H54 (cell line): ENCODE measurements at places on chromosomes 1 and 21.

DNA sequence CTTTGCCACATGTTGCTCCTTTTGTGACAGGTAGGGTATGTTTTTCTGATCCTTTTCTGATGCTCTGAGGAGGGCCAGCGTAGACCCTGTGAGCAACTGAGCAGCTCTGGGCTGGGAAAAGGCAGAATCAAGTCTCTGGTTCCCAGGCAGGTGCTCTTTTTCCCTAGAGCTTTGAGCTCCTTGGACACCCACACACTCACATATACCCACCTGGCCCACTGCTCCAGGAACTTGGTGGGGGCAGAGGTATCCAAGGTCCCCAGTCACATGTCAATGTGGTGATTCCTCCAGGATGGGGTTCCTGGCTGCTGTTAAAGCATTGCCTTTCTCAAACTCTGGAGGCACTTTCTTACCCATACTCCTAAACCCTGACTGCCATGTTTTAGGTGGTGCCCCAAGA lies 5.4 kb downstream of the CD2 start:
- DNase-seq: no peak

- DNase-seq: no peak
These were observed 459.8 kb downstream of the KCNT2 start for GRCh38 chr1:196148367-196148970.

DNA sequence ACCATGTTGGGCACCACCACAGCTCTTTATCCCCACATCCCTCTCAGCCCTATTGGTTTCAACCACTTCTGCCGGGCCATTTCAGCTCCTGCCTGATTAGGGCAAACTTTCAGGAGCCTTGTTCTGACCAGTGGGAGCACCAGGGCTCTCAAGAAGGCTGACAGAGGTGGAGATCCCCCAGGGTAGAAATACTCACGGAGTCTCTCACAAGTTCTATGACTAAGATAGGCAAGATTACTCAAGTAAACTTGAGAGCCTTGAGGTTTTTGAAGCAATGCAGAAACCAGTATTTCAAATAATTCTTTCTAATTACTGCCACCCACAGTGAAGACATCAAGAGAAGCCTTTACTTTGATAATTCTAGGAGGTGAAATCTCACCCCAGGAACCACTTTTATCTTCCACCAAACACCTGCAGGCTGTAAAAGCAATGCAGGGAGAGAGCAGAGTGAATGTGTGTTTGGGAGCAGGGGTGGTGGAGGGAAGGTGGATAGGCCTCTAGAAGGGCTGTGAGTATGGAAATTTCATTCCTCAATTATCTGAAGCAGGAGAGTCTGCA lies 6.6 kb upstream of the PTCH2 start:
- DNase-seq: no peak

DNA sequence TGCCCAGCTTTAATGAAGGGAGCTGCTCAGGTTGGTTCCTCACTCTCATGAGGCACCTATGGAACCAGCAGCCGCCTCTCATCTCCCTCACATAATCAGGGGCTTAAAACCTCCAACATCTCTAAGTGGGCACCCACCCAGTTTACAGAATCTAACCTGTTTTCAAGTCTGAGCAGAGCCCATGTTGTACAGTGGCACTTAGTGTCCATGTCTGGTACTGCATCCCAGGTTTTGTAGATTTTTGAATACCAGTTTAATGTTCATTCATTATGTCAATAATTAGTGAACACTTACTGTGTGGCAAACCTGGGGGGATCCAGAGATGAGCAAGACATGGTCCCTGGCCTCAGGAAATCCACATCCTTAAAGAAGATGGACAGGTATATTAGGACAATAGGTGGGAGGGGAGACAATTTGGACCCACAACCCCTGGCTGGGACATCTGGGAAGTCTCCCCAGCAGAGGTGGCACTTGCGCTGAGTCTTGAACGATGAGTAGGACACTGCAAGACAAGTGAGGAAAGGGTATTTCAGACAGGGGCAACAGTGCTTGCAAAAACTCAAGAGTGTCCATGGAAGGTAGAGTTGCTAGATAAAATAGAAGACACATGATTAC lies 83.3 kb downstream of the LACTBL1 start:
- no peak for DNase-seq

- no peak for DNase-seq
These were observed 15.2 kb downstream of the SAMD11 start for GRCh38 chr1:938711-939489.

DNA sequence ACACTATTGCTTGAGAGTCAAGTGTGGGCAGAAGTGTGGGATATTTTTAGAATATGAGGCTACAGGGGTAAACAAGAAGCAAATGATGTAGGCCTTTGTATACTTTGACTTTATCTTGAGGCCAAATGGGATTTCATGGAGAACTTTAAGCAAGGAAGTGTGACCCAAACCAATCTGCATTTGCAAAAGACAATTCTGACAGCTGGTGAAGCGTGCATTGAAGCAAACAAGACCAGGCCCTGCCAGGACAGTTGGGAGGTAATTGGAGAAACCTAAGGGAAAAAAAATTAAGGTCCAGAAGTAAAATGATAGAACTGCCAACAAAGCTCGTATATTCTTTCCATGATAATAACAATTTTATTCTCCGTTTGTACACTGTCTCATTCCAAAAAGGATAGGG lies 168.3 kb downstream of the TM2D1 start:
- DNase-seq: no peak

DNA sequence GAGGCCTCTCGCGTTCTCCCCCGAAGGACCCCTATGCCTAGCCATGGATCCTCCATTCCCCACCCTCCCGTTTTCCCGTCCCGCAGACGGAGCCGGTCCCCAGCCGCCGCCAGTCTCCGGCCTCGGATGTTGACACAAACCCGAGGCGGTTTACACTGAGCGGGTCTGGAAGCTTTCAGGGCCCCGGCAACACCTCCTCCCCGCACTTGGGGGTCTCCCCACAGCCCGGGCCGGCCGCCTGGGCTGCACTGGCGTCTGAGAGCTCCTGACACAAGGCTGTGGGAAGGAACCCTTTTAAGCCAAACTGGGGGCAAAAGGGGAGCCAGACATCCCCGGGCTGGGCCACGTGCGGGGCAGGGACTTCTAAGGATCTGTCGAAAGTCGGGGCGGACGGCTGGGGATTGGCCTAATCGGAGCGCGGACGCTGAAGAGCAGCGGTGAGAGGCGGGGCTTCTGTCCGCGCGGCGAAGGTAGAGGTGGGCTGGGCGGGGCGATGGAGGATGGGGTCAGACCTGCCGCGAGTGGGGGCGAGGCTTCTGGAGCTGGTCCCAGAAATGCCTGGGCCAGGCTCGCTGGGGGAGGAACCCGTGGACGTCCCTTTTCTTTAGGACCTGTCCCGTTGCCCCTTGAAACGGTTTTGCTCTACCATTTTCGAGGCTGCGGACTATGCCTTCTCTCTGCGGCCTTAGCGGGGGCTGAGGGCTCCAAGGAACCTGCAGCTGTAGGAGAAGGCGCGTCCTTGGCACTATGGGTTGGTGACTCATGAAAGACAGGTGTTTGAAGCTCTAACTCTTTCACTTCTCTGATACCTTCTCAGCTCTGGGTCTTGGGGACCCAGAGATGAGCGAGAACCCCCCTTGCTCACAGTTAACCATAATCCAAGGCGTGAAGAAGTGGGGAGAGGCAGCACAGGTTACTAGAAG lies 1.2 kb upstream of the HPCAL4 start:
- no peak for DNase-seq

- DNase-seq: no peak
These were observed 12.1 kb downstream of the LRP8 start for GRCh38 chr1:53315456-53316423.

- no peak for DNase-seq
These were observed 180.8 kb downstream of the ZSCAN20 start for GRCh38 chr1:33653226-33653625.

- DNase-seq: peak; percentile 78
These were observed 8.8 kb upstream of the FAM20B start for GRCh38 chr1:179016706-179017382.

DNA sequence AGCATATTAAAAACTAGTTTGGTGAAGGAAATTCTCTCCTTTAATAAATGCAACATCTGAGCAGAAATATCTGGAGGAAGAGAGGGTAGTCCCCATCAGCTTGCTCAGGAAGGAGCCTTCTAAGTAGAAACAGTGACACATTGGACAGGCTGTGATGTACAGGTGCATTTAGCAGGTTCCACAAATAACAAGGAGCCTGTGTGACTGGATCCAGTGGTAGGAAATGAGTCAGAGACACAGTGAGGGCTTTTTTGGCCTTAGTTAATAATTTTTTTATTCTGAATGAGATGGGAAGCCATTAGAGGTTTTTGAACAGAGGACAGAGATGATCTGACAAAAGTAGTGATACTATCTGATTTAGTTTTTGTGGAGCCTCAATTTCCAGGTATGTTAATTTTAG lies 738.9 kb upstream of the PTBP2 start:
- no peak for DNase-seq

DNA sequence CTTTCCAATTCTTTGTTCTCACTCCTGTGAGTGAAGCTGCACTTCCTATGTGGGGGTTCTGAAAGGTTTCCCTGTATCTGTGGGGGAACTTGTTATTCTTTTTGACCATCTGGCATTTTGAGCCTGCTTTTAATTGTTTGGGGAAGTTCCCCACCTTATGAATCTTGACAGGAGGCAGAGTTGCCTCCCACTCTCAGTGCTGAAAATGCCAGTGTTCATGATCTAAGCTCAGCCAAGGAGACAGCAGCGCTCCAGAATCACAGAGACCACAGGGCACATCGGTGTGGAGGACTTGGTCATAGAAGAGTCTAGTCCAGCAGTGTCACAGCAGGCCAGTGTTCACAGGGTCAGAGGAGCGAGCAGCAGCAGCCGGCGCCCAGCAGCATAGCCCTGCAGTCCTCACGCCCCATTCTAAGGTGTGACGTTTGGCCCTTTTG lies 63.8 kb upstream of the PRDX6 start:
- DNase-seq: no peak

DNA sequence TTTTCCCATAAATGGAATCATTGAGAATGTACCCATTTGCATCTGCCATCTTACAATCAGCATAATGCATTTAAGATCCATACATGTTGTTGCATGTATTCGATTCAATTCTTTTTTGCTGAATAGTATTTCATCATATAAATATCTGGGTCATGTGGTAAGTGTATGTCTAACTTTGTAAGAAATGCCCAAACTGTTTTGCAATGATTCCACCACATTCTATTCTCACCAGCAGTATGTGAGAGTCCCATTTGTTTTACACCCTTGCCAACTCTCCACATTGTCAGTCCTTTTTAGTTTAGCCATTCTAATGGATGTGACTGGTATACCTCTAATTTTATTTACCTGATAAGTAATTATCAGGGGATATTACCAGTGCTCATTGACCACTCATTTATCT lies 115.8 kb upstream of the PBX1 start:
- DNase-seq: no peak

- DNase-seq: no peak
These were observed 248.9 kb downstream of the PLPP3 start for GRCh38 chr1:56330391-56331026.

- DNase-seq: no peak
These were observed 24.8 kb upstream of the EYA3 start for GRCh38 chr1:28113242-28113572.

GRCh38 chr1:24641646-24642151 lies 1.4 kb upstream of the SRRM1 start:
- DNase-seq: peak; percentile 9

GRCh38 chr1:228445843-228446650 lies 29.4 kb upstream of the TRIM17 start:
- DNase-seq: no peak

DNA sequence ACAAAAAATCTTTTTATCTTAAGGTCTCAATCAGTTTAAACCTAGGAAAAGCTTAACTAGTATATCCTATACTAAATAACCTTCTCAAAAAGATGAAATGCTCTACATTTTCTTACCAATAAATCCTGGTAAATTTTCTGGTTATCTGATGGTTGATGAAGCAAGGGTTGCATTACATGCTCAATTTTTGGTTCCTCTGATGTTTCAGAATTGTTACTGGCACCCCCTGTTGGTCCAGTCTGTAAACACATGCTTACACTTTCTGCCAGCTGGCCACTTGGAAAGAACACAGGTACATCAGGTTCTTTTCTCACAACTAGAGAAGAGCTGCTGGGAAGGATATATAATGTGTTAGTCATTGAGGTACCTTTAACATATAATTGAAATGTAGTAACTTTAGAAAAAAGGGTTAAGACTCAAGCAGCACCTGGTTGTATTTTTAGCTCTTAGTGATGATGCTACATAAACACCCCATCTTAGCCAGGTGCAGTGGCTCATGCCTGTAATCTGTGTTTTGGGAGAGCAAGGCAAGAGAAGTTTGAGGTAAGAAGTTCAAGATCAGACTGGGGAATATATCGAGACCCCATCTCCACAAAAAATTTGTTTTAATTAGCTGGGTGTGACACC lies 30.9 kb upstream of the TAL1 start:
- DNase-seq: no peak

- DNase-seq: no peak
These were observed 157.3 kb downstream of the CASZ1 start for GRCh38 chr1:10639011-10639774.

DNA sequence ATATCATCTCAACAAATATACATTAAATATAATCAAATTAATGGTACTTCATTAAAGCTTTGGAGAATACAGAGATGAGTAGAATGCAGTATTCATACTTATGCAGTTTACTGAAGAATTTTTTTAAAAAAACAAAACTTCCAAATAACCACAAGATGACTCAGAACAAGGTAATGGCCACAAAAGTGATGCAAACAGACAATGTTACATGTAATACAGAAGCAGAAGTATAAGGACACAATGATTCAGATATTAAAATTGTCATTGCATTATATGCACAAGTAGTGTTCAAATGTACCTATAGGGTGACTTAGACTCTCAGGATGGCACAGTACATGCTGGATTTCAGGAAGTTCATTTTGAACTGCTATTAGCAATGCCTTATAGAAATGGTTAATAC lies 227.2 kb upstream of the ST6GALNAC5 start:
- no peak for DNase-seq

- DNase-seq: no peak
These were observed 99.5 kb downstream of the CSMD2 start for GRCh38 chr1:34065498-34065897.

- DNase-seq: peak; percentile 99
These were observed 53.5 kb downstream of the MRPL37 start for GRCh38 chr1:54253480-54253879.

DNA sequence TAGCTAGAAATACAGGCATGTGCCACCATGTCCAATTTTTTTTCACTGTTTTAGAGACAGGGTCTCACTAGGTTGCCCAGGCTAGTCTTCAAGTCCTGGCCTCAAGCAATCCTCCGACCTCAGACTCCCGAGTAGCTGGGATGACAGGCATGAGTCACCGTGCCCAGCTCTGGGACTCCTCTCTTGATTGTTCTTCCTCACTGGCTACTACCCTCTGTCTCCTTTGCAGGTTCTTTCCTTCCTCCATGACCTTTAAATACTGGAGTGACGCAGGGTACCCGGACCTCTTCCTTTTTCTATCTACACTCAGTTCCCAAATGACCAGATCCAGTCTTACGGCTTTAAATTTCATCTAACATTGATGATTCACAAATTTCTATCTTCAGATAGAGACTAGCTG lies 34.9 kb downstream of the ASH1L start:
- no peak for DNase-seq
